Fibroblast of skin of abdomen (primary cell): ENCODE measurements at places on chromosomes 3 and 15.

GRCh38 chr15:86201313-86202008 is 121.8 kb downstream of the AGBL1 start:
- no peak for DNase-seq

DNA sequence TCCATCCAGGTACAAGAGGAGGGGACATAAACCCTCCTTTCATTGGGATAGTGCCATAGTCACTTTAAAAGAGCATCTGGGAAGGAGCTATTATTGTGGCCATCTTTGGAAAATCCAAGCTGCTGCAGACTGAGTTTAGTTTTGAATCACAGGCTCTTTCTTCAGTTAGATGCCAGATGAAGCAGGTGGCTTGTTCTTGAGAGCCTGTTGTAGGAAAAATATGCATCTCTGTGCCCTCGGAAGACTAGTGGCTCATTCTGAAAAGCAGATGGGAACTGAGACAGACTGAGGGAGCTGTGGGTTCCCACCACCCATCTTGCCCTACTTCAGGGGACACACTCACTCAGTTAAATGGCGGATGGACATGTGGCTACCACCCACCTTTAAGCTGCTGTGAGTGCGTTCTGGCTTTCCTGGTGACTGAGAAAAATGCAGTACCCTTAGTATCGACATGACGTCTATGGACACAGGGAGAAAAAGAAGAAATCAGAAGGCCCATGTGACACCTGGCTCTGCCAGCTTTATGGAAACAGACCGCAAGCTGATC is 50.2 kb downstream of the RARB start:
- DNase-seq, result no peak

DNA sequence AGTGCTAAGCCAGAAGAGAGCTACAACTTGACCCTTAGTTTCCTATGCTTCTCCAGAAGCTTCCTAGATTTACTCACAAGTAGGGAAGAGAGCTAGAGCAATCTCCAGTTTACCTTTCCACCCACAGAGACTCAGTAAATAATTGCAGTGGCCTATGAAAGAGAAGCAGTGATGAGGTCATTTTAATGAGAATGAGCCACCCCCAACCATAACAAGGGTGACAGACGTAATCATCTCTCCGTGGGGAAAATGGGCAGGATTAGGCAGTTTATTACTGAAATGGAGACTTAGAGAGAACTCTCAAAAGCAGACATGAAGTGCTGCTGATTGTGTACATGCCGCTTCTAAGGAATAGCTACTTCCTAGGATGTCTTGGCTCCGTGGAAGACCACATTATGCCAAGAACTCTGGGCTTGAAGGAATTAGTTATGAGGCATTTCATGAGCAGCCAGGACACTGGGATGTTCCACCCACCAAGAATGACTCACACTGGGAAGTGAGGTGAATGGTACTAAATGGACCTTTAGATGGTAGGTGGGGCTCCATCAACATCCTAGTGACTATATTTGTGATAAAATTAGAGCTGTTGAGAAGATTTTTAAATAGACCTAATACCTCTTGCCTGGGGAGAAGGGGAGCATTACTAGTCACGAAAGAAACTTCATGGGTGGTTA is 160.9 kb downstream of the EDEM1 start:
- DNase-seq, result no peak

DNA sequence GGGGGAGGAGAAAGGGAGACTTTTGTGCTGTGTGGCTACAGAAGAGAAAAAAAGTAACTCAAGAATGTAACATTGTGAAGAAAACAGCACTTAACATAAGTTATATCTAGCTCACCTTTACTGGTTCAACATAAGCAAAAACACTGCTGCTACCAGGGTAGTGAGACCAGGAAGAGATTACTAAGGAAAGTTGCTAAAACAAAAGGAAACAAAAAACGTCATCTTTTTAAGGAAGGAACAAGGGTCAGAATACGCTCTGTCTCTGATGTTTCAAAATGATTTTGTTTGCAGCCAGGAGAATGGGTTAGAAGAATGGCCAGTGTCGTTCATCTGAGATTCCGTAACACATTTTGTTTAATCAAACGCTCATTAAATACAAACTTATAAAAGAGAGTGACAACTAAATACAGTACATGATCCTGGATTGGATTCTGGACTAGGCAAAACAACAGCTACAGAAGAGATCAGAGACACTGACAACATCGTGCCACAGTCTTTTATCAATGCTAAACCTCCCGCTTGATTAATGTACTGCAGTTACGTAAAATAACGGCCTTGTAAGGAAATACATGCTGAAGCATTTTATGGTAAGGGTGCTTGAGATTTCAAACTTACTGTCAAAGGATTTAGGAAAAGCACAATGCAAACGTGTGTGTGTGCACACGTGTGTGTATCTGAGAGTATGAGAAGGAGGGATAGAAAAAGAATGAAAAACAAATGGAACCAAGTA is 67.7 kb downstream of the FOXP1 start:
- DNase-seq, result no peak

GRCh38 chr3:115165266-115165665 is 18.2 kb upstream of the ZBTB20 start:
- no peak for DNase-seq

DNA sequence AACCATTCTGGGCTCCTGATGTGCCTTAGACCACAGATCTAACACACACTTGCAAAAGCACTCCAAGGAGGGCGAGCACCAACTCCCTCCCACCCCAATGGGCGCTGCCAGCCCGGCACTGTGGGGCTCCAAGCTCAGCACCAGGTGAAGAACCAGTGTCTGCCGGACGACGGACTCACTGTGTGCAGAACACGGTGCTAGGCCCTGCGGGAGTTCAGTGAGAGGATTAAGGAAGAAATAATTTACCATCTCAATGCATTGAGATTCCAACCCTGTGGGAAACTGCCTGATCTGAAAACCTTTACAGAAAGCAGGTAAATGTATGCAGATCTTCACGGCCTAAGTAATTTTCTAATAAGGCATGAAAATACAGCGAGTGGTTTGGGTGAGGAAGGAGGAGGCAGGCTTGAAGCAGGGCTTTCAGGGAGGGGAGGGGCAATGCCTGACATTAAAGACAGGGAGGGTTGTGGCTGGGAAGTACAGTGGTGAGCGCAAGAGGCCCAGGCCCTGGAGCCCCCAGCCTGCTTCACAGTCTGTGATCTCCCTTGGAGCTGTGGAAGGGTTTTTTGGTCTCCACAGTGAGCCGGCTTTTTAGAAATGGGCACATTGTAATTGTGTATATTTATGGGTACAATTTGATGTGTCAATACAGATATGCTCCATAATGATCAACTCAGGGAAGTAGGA is 35.6 kb upstream of the CHRNB4 start:
- DNase-seq, result no peak

DNA sequence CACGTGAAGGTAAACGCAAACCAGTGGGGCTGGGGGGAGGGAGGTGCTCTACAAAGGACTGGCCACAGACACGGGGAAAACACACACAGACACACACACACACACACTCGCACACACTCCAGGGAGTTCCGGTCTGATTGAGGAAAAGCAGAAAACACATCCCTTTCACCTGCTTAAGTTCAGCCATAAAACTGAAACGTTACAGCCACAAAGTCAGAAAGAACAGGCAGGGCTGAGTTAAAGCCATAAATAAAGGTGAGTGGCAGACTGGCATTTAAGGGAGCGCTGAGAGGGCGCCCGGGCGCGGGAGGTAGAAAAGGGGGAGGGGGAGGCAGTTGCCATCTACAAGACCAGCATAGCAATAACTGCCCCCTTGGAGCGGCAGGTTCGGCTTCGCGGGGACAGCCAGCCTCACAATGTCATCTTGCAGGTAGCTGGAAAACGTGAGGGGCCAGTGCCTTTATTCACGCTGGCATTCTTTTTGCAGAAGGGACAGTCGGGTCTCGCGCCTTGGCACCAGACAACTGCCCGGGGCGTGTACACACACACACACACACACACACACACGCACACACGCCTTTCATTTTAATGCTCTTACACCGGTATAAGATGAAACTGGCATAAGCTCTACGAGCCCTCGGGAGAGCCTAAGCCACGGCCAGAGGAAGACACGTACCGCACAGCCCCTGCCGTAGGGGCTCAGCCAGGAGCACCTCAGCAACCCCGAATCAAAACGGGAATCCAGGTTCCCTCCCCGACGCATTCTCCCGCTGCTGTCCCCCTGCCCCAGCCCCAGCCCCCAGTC is 866 bp downstream of the TNIK start:
- DNase-seq, result peak; percentile 25

- DNase-seq, result peak; percentile 45
These were observed 42.0 kb downstream of the RORA start for GRCh38 chr15:61186905-61187741.

DNA sequence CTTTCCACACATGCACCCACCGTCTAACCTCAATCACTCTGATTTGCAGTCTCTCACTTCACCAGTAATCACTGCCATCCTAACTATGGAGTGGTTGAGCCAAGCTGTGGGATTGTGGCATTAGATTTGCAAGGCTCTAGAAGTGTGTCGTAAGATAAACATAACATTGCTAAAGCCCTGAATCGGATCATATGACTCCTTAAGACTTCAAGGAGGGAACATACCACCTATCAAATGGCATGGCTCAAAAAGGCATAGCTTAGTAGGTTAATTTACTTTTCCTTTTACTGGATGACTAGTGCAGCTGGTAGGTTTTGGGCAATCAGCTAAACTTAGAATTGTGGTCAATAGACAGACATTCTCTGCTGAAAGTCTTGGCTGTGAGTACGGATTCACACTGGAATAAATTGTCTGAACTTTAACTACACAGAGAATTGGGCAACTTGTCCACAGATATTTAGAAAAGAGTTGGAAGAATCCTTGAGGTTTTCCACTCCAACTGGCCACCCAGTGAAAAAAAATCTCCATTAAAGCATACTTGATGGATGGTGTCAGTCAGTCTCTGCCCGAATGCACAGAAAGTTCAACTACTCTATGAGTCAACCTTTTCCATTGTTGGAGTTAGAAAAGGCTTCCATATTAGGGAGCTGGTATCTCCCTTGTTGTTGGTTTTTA is 476.7 kb upstream of the CBLB start:
- DNase-seq, result peak; percentile 99

GRCh38 chr15:57770495-57770894 is 64.0 kb downstream of the POLR2M start:
- no peak for DNase-seq

DNA sequence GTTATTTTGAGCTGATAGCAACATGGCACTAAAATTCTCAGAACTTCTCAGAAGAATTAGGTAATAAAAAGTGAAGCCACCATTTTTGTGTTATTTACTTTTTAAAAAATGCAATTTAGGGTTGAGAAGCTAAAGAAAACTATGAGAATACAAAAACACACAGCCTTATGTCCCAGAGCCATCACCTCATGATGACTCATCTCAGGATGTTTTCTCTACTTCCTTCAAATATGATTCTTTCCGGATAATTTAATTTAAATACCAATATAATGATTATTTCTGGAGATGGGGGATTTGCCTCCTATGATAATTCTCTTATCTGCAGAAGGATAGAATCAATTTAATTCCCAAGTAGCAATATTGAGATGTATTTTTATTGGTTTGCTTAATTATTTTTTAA is 105.6 kb upstream of the BFSP2 start:
- no peak for DNase-seq

- DNase-seq, result peak; percentile 46
These were observed at the start of gene DNAJA4 for GRCh38 chr15:78264304-78265136. DNAJA4 (plus strand) TSS chr15:78264562; CDS start chr15:78264764, 202 bp downstream.

GRCh38 chr3:9903238-9903624 is 583 bp downstream of the IL17RE start:
- DNase-seq, result peak; percentile 62

GRCh38 chr3:13324835-13325501 is 95.2 kb downstream of the NUP210 start:
- DNase-seq, result no peak

DNA sequence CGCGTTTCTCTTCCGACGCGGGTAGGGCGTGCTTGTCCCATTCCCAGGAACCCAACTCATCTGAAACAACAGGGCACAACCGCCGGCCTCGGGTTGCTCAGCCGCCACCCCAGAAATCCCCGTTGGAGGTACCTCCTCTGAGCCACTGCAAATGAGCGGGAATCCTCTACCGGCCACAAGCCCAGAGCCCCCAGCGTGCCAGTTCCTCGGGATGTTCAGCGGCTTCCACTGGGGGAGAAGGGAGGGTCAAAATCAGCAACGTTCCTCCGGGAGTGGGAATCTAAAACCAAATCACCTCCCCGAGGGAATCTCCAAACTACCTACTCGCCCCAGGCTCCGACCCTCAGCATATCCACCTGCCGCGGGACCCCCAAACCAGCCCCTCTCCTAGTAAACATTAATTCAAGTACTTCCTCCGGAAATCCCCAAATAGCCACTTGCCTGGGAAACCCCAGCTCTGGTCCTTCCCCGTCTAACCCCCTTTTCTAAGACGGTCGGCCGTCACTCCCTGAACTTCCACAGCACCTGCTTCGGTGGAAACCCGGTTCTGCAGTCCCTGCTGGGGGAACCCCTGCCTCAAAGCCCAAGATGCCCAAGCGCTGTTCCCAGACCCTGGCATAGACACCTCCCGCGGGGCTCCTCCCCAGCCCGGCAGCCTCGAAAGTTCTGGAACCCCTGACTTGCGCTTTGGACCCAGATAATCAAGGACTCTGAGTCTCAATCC is 887 bp downstream of the OXTR start:
- DNase-seq, result no peak

GRCh38 chr3:77227567-77227966 is 187.7 kb downstream of the ROBO2 start:
- DNase-seq, result no peak

- no peak for DNase-seq
These were observed 295.4 kb upstream of the SATB1 start for GRCh38 chr3:18720543-18720942.

GRCh38 chr3:18070944-18071343 is 328.5 kb upstream of the TBC1D5 start:
- DNase-seq, result no peak

GRCh38 chr3:126153695-126154360 is 26.6 kb downstream of the ALDH1L1 start:
- no peak for DNase-seq

- no peak for DNase-seq
These were observed 37.3 kb downstream of the EXOG start for GRCh38 chr3:38533285-38533976.

GRCh38 chr3:33458446-33458845 is 18.2 kb upstream of the UBP1 start:
- no peak for DNase-seq

DNA sequence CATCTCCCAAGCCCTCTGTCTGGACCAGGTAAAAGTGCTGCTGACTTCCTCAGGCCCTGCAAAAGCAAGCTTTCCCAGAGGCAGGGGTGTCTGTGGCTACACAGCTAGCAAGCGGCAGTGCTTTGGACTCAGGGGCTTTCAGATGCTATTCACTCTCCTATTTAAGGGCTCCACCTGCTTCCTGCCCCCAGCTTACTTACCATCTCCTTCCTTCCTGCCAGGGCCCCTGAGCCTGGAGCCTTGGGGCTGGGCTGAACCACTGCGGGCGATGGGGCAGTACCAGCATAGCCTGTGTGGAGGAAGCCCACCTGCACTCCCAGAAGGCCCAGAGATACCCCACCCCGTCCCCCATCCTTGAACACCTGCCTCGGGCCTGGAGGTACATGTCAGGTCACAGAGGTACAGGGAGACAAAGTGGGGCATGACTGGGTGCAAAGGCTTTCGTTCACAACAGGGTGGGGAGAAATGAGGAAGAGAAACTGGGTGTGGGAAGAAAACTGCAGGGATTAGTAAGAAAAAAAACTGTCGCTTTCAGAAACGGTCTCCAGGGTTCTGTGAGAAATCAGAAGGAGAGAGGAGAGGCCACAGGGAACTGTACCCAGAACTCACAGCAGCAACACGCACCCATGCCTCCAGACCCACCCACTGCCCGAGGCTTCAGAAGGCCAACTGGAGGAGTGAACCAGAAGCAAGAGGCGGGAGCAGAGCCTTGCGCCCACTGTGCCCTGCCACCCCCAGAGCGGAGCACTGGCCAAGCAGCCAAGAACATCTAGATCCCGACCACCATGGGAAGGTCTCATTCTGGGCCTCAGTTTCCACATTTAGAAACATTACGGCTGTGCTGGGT is 49.5 kb downstream of the CCDC12 start:
- DNase-seq, result no peak
